ENCODE measurements at places on chromosomes 16 and 17.

- H3K4me3 ChIP-seq: no peak overlapping the region
- DNase-seq: no peak
- peaks cover 20% of the 10 kb centered on the region for H3K4me1 ChIP-seq
- no peaks in the 10 kb centered on the region for H3K36me3 ChIP-seq
- H3K27me3 ChIP-seq: no peaks in the 10 kb centered on the region
- H3K27ac ChIP-seq: no peak overlapping the region
Measured at GRCh38 chr16:14001521-14001920, 69.6 kb upstream of the MRTFB start.

DNA sequence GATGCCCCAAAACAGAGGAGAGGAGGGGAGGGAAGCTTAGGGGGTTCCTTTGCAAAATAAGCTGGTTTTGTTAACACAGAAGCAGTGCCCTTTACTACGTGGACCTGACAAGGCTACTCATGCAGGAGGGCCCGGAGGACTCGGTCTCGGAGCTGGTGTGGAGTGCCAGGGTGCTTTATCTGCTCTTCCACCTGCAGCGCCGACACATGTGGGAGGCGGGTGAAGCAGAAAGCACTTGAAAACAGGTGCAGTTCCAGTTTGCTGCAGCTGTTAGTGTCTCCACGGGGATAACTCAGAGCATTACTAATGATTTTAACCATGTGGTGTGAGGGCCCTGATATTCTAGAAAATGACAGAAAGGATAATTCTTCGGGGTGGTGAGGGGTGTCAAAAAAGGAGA, 35.0 kb upstream of the MNT start:
- peak overlapping the region; percentile 6 for H3K4me3 ChIP-seq
- no peaks in the 10 kb centered on the region for H3K27me3 ChIP-seq
- peak overlapping the region; percentile 71 for H3K27ac ChIP-seq
- DNase-seq: no peak

GRCh38 chr17:38601539-38602351, 4.0 kb downstream of the SRCIN1 start:
- H3K4me3 ChIP-seq: no peak overlapping the region
- DNase-seq: peak; percentile 77
- H3K27ac ChIP-seq: peak overlapping the region; percentile 33

GRCh38 chr17:21044971-21045370, 2.2 kb upstream of the USP22 start:
- no peaks in the 10 kb centered on the region for H3K27me3 ChIP-seq
- peaks cover 17% of the 10 kb centered on the region for H3K4me1 ChIP-seq

GRCh38 chr16:86048221-86048620, 149.3 kb downstream of the IRF8 start:
- no peak for DNase-seq
- H3K27ac ChIP-seq: no peak overlapping the region
- H3K4me1 ChIP-seq: peaks cover 36% of the 10 kb centered on the region
- no peaks in the 10 kb centered on the region for H3K36me3 ChIP-seq
- no peak overlapping the region for H3K4me3 ChIP-seq
- peaks cover 25% of the 10 kb centered on the region for H3K27me3 ChIP-seq
